Peyer's patch (tissue), 4 donors: ENCODE measurements at places on chromosomes 1 and 21. TPM values are rescaled to one million over a fixed set of nuclear protein-coding genes. Genes with fewer than 3 reads are reported as not detected.

Gene CELA3B
- total RNA-seq = not detected

Gene SEC16B
- 63.7 TPM for total RNA-seq

Gene UTP25
- 3.5 TPM for total RNA-seq

Gene TNFSF4
- 0.70 TPM for total RNA-seq

Gene C21orf91
- 6.6 TPM for total RNA-seq

GRCh38 chr1:161209790-161210409 is 5.2 kb upstream of the FCER1G start:
- no peak overlapping the region for H3K27ac ChIP-seq
- no peaks in the 10 kb centered on the region for H3K27me3 ChIP-seq
- H3K4me3 ChIP-seq = no peak overlapping the region
- DNase-seq = peak; percentile 85
- H3K4me1 ChIP-seq = peaks cover 25% of the 10 kb centered on the region

DNA sequence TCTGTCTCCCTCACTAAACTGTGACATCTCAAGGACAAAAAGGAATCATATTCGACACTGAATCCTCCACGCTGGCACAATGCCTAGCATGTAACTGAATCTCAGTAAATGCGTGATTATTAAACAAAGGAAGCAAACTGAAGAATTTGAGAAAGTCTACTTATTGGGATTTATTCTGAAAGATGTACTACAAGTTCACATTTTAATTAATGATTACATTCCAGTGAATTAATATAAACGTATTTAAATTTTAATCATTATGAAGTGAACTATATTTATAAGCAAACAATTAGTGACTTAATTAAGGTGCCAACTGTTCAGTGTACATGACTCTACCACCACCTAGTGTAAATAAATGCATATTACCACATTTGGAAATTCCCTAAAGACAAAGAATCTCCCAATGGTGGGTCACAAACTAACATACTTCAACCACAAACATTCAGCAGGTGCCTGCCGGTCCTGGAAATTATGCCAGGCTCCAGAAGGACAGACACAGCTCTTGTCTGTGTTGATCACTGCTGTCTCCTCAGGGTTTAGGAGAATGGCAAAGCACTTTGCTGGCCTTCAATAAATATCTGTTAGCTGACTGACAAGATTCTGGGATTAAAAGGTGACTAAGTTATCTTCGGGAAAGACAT is 56.3 kb downstream of the SMYD3 start:
- H3K4me1 ChIP-seq = no peaks in the 10 kb centered on the region
- H3K4me3 ChIP-seq = no peak overlapping the region
- DNase-seq = no peak
- no peaks in the 10 kb centered on the region for H3K27me3 ChIP-seq
- H3K36me3 ChIP-seq = no peaks in the 10 kb centered on the region

GRCh38 chr1:151106894-151107293 is 36.3 kb downstream of the GABPB2 start:
- no peak for DNase-seq
- H3K4me1 ChIP-seq = no peaks in the 10 kb centered on the region
- H3K4me3 ChIP-seq = no peak overlapping the region
- H3K36me3 ChIP-seq = peaks cover 43% of the 10 kb centered on the region
- H3K27ac ChIP-seq = no peak overlapping the region
- no peaks in the 10 kb centered on the region for H3K27me3 ChIP-seq

DNA sequence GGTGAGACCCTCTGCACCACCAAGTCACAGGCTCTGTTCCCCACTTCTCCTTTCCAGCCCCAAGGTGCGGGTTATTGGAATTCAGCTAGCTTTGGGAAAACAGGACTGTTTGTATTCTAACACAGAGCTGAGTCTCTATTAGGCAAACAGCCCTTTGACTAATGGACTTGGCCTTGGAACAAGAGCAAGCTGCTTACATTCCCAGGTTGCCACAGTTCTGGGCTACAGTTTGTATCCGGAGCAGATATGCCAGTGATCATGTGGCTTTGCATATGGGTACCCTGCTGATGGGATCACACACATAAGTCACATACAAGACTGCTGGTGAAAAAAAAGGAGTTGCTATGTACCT is 110.5 kb upstream of the COA6 start:
- no peaks in the 10 kb centered on the region for H3K36me3 ChIP-seq
- H3K27ac ChIP-seq = no peak overlapping the region
- no peaks in the 10 kb centered on the region for H3K27me3 ChIP-seq

GRCh38 chr1:40307186-40307585 is 9.9 kb downstream of the COL9A2 start:
- no peak overlapping the region for H3K4me3 ChIP-seq
- no peaks in the 10 kb centered on the region for H3K4me1 ChIP-seq
- no peak overlapping the region for H3K27ac ChIP-seq
- DNase-seq = no peak
- no peaks in the 10 kb centered on the region for H3K27me3 ChIP-seq

GRCh38 chr1:41936107-41936506 is 17.4 kb upstream of the HIVEP3 start:
- no peak for DNase-seq
- H3K27me3 ChIP-seq = no peaks in the 10 kb centered on the region
- H3K27ac ChIP-seq = no peak overlapping the region
- H3K4me1 ChIP-seq = no peaks in the 10 kb centered on the region
- H3K36me3 ChIP-seq = no peaks in the 10 kb centered on the region
- no peak overlapping the region for H3K4me3 ChIP-seq

GRCh38 chr1:4362314-4363044 is 291.9 kb upstream of the AJAP1 start:
- H3K36me3 ChIP-seq = no peaks in the 10 kb centered on the region
- no peak overlapping the region for H3K4me3 ChIP-seq

- no peak overlapping the region for H3K27ac ChIP-seq
- H3K4me1 ChIP-seq = no peaks in the 10 kb centered on the region
- no peaks in the 10 kb centered on the region for H3K27me3 ChIP-seq
- H3K4me3 ChIP-seq = no peak overlapping the region
These were observed 70.2 kb upstream of the GOLT1A start for GRCh38 chr1:204283711-204284651.

- no peak overlapping the region for H3K4me3 ChIP-seq
- H3K4me1 ChIP-seq = no peaks in the 10 kb centered on the region
- H3K27ac ChIP-seq = no peak overlapping the region
- no peaks in the 10 kb centered on the region for H3K27me3 ChIP-seq
These were observed 18.8 kb downstream of the MX1 start for GRCh38 chr21:41444703-41445464.

DNA sequence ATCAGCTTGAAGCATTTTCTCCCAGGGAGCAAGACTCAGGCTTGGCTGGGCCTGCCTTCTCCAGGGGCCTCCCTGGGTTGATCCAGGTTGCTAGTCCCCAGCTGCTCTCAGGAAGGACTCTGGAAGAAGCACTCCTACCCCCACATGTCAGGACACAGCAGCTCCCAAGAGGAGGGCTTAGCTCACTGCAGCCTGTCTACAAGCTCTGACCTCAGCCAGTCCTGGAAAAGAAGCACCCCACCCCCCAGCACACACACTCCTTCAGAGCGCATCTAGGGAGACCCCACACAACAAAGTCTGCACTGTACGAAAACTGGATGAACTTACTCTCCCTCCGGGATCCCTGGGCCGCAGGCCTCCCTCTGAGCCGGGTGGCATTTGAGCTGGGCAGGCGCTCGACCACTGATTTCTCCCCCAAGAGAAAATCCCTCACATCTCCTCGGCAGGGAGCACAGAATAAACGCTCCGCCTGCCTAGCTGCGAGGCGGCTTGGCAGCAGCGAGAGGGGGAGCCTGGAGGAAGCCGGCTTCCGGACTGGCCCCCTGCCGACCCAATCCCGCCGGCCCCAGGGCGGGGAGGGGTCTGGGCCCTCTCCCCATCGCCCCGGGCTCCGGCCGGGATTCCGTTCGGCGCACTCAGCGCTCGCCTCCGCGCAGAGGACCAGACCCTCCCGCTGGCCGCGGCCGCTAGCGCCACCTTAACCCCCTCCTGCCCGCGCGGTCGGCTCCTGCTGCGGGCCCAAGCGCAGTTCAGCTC is at the start of gene KCNA2:
KCNA2 (minus strand) TSS at position 458 of the 756 bp plus-strand sequence. CDS start 1,576 bp downstream, outside the sequence.
- no peak for DNase-seq
- no peaks in the 10 kb centered on the region for H3K36me3 ChIP-seq
- no peak within 1 kb of the TSS for H3K27ac ChIP-seq
- peak within 1 kb of the TSS; percentile 37 for H3K4me3 ChIP-seq
- H3K4me1 ChIP-seq = no peaks in the 10 kb centered on the region

GRCh38 chr1:70504821-70505193 is 93.7 kb downstream of the CTH start:
- no peak for DNase-seq
- no peaks in the 10 kb centered on the region for H3K36me3 ChIP-seq
- no peaks in the 10 kb centered on the region for H3K27me3 ChIP-seq
- H3K27ac ChIP-seq = no peak overlapping the region

DNA sequence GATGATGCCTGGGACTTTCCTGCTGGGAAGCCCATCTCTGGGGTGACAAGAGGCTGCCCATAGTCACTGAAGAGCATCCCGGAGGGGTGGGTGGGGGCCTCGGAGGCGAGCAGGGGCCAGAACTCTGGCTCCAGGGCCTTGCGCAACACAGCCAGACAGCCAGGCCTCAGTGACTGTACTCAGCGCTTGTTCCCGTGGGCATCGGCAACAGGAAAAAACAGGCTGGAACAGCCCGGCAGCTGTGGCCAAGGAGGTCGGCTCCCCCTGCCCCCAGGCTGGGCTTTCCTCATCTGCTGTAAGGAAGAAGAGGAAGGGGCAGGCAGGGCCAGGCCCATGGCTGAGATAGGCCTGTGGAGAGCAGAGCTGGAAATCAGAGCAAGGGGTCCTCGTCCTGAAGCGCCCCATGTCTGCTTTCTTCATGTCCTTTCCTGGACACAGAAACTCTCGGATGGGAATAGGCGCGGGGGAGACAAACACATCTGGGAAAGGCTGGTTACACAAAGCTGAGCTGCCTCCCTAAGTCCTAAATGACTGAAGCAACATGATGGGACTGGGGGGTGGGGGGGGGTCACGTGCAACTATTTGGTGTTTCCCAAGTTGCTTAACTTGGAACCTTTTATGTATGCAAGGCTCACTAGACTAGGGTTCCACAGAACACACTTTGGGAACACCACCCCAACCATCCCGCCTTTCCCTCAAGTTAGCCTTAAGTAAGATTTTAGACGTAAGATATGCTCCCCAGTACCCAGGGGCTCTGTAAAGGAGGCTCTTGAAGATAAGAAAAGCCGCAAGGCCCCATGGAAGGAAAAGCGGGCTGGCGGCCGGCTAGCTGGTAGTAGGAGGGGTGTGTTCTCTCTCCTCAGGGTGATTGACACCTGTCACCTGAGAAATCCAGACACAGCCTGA is 30.7 kb downstream of the HSPG2 start:
- DNase-seq = no peak
- H3K36me3 ChIP-seq = no peaks in the 10 kb centered on the region
- peaks cover 17% of the 10 kb centered on the region for H3K4me1 ChIP-seq

DNA sequence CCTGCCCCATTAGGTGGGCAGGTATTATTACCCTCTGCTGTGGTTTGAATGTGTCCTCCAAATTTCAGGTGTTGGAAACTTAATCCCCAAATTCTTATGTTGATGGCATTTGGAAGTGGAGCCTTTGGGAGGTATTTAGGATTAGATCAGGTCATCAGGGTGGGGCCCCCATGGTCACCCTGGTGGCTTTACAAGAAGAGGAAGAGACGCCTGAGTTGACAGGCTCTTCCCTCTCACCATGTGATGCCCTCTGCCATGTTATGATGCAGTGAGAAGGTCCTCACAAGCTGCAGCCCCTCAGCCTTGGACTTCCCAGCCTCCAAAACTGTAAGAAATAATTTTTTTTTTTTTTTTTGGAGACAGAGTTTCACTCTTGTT is 8.8 kb upstream of the THEMIS2 start:
- H3K36me3 ChIP-seq = no peaks in the 10 kb centered on the region
- H3K4me1 ChIP-seq = no peaks in the 10 kb centered on the region
- no peak overlapping the region for H3K4me3 ChIP-seq
- peak overlapping the region; percentile 66 for H3K27ac ChIP-seq
- H3K27me3 ChIP-seq = no peaks in the 10 kb centered on the region

DNA sequence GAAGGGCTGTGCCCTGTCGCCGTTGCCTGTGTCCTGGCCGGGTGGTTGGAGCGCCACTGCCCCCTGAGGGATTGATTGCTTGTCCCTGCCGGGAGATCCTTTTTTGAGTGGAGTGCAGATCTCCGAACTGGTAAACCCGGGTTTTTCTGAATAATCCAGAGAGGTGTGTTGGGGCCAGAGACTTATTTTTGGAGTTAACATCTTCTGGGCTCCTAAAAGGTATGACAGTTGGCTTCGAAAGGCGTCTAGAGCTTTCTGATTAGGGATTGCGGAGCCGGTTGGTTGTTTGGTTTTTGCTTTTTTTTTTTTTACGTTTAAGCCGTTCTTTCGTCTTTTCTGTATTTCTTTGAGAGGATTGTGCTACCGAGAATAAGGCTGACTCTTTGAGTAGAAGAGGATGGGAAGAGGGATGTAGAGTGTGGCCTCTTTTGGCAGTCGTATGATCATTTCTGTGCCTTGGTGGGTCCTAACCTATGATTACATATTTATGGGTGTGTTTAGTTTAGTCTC is 756 bp downstream of the RLF start:
- H3K36me3 ChIP-seq = no peaks in the 10 kb centered on the region
- H3K4me1 ChIP-seq = no peaks in the 10 kb centered on the region
- H3K27me3 ChIP-seq = no peaks in the 10 kb centered on the region
- DNase-seq = no peak
- peak overlapping the region; percentile 80 for H3K4me3 ChIP-seq
- H3K27ac ChIP-seq = peak overlapping the region; percentile 87

DNA sequence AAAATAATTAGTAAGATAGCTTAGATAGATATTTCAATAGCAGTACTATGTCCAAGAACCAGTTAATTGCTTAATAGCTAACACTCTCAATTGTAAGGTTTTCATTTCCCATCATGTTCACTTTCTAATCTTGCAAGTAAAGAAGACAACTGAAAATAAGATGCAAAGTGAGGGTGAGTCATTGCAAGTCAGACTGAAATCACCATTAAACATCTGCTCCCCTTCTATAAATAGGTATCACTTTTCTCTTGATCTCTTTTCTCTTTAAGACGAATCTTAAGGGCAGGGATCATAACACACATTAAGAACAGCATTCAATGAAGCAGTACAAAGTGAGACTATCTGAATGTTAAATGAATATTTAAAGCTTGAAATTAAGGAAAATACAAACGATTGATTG is 40.4 kb downstream of the UBR4 start:
- H3K4me3 ChIP-seq = no peak overlapping the region
- H3K4me1 ChIP-seq = no peaks in the 10 kb centered on the region
- H3K27me3 ChIP-seq = no peaks in the 10 kb centered on the region
- no peak overlapping the region for H3K27ac ChIP-seq
- no peaks in the 10 kb centered on the region for H3K36me3 ChIP-seq
- DNase-seq = no peak

DNA sequence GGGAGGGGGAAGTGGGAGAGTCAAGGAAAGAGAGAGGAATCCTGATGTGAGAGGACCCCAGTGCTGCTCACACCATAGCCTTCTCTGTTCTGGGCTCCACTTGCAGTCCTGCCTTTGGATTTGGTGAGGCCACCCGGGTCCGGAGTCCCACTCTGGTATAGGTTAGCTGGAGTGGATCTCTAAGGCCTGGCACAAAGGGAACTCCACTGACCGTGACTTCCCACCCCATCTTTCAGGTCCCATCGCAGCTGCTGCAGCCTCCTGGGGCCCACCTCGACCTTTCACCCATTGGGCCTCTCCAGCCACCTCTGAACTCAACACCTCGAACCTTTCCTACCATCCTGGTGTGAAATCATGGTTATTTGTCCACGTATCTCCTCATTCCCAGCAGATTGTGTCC is 324.4 kb downstream of the MATN1 start:
- no peaks in the 10 kb centered on the region for H3K27me3 ChIP-seq
- no peaks in the 10 kb centered on the region for H3K4me1 ChIP-seq
- H3K27ac ChIP-seq = no peak overlapping the region
- H3K36me3 ChIP-seq = no peaks in the 10 kb centered on the region
- DNase-seq = no peak
- no peak overlapping the region for H3K4me3 ChIP-seq

- DNase-seq = no peak
- H3K27ac ChIP-seq = no peak overlapping the region
- no peaks in the 10 kb centered on the region for H3K36me3 ChIP-seq
- no peaks in the 10 kb centered on the region for H3K27me3 ChIP-seq
- no peaks in the 10 kb centered on the region for H3K4me1 ChIP-seq
- H3K4me3 ChIP-seq = no peak overlapping the region
These were observed 383.0 kb upstream of the PTBP2 start for GRCh38 chr1:96338622-96339021.
